ENCODE measurements at places on chromosomes 7 and 10. TPM values are rescaled to one million over a fixed set of nuclear protein-coding genes. Genes with fewer than 3 reads are reported as not detected.

DNA sequence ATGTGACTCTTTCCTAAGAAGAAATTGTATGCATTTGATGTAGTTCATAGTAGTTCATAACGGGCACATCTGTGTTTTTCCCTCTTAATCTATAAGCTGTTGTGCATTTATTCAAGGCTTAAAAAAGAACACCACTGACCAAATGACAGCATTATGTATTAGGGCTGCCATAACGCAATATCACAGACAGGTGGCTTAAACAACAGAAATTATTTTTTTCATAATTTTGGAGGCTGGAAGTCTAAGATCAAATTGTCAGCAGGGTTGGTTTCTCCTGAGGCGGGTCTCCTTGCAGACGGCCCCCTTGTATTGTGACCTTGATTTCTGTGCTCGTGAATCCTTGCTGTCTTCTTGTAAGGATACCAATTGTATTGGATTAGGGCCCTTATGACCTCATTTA is 627 bp upstream of the SSMEM1 start:
- DNase-seq, result no peak

DNA sequence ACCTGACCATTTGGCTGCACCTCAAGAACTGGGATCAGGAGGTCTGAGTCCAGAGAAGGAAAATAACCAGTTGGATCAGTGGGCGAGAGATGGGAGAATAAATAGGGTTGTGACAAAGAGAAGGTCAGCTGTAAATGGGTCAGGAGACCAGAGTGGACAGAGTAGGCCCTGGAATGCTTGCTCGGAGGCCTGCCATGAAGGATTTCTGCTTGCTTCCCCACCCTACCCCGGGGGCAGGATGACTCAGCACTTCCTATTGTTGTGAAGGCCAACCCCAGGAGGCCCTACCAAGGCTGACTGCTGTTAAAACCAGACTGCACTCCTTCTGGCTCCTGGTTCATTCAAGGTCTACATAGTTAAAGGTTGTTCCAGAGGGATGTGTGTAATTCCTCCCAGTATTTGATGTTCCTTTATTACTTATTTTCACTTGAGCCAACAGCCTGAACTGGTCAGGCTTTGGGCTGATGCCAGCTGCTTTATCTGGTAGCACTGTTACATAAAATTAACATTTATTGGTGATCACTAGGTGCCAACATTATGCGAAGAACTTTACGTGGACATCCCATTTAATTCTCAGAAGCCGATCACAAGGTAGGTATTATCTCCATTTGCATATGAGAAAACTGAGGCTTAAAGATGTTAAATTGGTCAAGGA is 27.3 kb upstream of the IFRD1 start:
- peak; percentile 61 for DNase-seq

- DNase-seq, result no peak
Measured at GRCh38 chr7:89926194-89926593, 228.1 kb upstream of the STEAP1 start.

GRCh38 chr7:47720141-47720906 is 138.4 kb upstream of the TNS3 start:
- no peak for DNase-seq

GRCh38 chr10:114719311-114719710 is 61.2 kb upstream of the ABLIM1 start:
- DNase-seq, result no peak

- DNase-seq, result no peak
Measured at GRCh38 chr10:102455893-102456471, 4.6 kb upstream of the C10orf95 start.

HOXA13 gene
- total RNA-seq, result not detected
